BJ (cell line): ENCODE measurements at places on chromosomes 11 and 22.

- no peak for DNase-seq
Observed at GRCh38 chr22:17655289-17655688, 16.7 kb downstream of the BCL2L13 start.

DNA sequence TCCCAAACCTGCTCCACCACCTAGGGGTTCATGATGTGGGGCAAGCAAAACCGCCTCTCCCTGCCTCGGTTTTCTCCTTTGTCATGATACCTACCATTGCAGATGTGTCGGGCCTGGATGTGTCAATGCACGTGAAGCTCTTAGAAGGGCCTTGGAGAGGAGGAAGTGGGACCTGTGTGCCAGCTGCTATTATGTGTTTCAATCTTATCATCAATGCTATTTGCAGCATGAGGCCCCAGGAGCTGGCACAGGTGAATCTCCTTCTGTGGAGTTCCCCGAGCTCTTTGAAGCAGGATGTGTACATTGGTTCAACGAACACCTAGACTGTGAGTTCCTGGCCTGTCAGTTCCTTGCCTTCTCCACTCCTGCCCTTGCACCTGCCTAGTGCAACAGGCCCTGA is 331.6 kb downstream of the CTTN start:
- DNase-seq = no peak

GRCh38 chr22:37999640-38000272 is 15.4 kb upstream of the SOX10 start:
- DNase-seq = no peak

DNA sequence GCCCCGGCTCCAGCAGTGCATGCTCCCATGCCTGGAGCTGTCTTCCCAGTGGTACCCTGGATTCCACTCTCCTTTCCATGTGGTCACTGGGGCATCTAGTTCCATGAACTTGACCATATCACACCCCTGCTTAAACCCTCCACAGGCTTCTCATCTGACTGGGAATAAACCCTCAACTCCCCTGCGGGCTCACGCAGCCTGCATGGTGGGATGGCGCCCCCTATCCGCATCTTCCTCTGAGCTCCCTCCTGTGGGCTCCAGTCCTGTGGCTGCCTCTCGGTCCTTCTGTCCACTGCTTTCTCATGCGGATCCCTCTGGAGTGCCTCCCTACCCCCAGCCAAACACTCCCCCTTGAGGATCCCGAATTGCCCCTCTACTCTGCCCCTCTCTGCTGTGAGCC is 41.4 kb upstream of the TTLL12 start:
- DNase-seq = no peak

DNA sequence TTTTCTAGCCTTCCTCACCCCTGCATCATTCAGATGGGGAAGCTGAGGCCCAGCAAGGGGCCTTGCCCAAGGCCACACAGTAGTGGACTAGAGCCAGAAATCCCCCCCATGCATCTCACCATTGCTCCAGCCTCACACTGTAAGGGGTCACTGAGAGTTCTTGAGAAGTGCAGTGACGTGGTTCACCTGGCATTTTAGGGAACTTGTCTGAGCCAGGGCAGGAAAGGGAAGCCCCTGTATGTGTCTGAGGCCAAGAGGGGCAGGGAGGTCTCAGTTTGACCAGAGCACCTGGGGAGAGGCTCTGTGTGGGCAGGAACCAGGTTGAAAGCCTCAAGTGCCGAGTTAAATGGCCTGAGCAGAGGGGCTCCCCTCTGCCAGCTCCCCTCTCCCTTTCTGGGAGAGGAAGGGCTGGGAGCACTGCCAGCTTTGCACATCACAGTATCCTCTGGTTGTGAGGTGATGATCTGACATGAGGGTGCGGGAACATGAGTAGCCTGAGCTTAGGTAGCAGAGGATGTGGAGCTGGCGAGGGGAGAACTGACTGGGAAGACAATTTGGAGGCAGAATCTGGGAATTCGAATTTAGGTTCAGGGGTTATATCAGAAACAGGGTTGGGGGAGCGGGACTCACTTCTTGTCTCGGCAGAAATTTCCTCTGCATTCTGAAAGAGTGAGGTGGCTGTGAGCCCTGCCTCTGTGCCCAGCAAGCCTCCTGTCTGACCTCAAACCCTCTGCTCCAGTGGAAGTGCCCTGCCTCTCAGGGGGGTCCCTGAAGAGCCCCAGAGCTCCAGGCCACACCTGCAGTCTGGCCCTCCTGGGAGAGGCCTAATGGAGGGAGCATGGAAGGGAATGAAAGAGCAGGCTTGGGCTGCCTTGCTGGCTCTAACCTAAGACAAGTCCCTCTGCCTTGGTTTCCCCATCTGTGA is 14.6 kb downstream of the ARHGEF17 start:
- DNase-seq = no peak

DNA sequence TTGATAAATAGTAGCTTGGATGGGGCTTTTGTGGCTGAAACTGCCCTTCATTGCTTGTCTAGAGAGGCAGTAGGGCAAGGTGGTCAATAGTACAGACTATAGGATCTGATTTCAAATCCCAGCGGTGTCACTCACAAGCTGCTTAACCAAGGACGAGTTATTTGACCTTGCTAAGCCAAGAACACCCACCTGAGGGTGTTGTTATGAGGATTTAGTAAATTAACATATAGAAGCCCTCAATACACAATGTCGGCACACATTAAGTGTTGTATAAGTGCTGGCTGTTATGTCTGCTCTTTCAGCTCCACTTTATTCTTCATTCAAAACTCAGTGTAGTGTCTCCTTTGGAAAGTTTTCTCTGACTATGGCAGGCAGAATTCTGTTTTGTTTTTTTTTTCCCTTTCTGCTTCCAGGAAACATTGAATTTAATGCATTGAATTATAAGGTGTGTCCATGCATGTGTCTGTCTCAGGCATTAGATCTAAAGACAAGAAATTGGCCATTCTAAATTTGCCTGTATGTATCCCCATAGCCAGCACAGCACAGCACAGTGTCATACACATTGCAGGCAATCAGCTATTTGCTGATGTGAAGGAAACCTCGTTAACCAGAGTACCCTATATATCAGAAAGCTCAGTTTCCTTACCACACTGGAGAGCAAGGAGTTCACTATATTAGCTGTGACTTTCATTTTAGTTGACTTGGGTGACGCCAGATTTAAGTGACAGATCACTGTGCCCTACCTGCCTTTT is 212.1 kb downstream of the NELL1 start:
- no peak for DNase-seq

GRCh38 chr11:13784441-13784840 is 116.0 kb downstream of the FAR1 start:
- no peak for DNase-seq

GRCh38 chr11:59283825-59284772 is 71.4 kb upstream of the MPEG1 start:
- DNase-seq = no peak

- no peak for DNase-seq
Observed at GRCh38 chr11:90849312-90849711, 626.5 kb upstream of the CHORDC1 start.

DNA sequence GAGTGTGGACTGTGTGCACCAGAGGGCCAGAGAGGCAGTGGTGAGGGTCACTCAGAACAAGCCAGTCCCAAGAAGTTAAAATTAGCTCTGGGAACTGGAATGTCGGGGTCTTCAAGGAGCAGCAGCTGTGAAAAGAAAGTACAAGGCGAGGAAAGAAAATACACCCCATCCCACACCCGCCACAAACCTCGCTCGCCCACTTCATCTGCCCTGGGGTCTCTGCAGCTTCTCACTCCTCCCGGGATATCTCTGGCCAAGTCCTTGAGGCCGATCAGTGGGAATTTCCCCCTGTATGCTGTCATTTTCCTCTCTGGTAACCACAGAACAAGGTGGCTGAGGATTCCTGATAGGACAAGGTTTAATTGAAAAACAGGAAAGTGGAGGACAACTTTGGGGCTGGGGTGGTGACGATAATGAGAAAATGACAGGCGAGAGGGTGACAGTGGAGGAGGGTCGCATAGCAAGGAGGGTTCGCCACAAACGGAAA is 36.3 kb upstream of the TIMP3 start:
- no peak for DNase-seq

GRCh38 chr11:68039526-68040086 is 781 bp downstream of the TCIRG1 start:
- DNase-seq = no peak
